ENCODE measurements at places on chromosomes 6 and 20.

GRCh38 chr20:38969708-38970107 is 7.6 kb downstream of the DHX35 start:
- no peak for DNase-seq

DNA sequence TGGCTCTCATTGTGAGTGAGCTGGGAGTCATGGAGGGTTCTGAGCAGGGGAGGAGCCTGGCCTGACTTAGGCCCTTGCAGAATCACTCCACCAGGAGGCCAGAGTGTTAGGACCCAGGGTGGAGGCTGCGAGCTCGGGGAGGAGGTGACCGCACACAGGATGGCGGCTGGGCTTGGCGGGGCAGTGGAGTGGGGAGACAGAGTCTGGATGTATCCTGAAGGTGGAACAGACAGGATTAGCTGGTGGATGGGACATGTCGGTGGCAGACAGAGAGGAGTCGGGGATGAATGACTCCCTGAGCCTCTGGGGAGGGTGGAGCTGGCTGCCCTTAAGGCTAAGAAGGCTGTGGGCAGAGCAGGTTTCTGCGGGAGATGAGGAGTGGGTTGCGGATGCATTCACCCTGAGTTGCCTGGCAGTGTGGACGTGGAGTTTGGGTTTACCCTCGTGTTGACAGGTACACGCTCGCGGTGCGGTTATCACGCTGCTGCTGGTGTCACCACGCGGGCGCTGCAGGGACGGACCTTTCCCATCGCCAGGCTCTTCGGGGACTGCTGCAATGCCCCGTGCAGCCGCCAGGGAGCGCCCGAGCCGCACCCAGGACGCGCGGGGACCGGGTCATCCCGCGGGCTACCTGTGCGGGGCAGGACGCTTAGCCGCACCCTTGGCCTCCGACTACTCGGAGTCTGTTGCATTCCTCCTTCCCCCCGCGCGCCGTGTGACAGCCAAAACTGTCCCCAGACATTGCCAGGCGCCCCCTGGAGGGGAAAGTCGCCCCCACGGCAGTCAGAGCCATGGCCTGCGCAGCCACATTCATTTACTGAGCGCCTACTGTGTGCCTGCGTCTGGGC is 43.0 kb upstream of the PTGIS start:
- peak; percentile 84 for DNase-seq

DNA sequence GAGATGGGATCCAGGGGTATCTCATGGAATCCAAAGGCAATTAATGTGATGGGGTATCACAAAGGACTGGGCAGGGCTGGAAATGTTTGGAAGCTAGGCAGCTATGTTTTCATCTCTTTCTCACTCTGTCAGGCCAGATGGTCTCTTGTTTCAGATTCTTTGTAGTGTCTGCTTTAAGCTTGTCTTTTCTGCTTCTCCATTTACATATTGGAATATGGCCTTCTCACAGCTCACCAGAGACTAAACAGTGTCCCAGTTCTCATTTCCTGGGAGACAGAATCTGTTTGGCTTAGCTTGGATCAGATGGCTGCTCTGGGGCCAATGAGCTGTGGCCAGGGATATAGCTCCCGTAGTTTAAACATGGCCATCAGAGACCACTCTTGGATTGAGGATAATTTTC is 78.9 kb downstream of the SLC35F1 start:
- no peak for DNase-seq

- no peak for DNase-seq
These were observed 110.4 kb upstream of the EXOC2 start for GRCh38 chr6:803191-803977.

DNA sequence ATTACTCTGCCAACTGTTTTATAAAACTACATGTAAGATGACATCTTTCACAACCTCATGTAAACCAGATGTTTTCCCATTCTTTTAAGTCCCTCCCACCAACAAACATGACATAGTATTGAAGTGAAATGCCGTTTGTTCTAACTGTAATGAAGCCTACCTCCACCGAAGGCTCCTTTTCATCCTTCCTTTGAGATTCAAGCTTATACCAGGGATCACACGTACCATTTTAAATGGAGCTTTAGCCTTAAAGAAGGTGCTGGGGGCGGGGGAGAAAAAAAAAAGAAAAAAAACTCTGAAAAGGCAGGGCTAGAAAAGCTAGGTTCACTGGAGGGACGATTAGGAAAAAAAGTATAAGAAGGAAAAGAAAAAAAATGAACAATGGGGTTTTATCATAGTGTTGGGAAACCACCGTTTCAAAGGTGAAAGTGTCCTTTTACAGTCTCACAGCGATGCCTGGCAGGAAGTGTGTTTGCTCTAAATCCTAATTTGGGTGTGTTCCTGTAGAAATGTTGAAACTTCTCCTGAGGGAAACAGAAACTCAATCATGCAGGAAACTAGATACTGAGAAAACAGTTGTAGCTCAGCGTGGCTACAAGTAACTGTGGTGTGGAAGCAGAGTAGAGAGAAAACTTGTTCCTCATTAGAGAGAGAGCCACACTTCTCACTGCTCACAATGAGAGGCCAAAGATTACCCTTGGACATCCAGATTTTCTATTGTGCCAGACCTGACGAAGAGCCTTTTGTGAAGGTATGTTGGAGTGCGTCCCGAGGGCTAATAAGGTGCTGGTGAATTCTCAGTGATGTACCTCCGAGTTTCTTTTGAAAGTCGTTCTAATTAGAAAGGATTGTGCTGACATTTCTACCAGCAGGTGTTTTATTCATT is 37.6 kb upstream of the HINT3 start:
- DNase-seq, result peak; percentile 56

DNA sequence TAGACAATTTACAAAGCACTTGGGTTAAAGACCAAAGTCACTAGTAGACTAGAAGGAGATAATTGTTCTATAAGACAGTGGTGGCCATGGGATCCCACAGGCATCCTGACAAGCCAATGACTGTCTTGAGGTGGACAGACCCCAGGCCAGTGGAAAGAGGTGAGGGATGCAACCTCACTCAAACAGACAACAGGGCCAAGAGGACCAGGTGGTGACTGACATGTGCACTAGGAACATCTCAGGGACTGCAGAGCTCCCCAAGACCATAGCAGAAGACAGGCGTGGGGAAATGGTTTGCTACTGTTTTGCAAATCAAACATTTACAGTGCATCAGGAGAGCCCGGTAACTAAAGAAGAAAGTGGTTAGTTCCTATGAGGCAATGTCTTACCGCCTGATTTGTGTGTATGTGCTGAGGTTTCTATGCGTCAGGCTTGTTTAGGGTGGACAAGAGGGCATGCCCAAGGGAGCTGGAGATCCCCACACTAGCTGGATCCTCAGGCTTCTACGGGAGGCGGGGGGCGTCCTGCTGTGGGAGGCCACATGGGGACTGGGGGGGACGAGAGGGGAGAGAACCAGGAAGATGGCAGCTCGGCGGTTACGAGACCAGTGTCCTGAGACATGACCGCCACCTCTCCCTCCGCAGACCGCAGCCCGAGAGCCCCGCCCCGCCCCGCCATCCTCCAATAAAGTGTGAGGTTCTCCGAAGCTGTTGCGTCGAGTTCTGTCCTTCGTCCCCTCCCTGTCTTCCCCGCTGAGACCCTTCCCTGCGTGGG is 623 bp upstream of the MRPS26 start:
- no peak for DNase-seq

DNA sequence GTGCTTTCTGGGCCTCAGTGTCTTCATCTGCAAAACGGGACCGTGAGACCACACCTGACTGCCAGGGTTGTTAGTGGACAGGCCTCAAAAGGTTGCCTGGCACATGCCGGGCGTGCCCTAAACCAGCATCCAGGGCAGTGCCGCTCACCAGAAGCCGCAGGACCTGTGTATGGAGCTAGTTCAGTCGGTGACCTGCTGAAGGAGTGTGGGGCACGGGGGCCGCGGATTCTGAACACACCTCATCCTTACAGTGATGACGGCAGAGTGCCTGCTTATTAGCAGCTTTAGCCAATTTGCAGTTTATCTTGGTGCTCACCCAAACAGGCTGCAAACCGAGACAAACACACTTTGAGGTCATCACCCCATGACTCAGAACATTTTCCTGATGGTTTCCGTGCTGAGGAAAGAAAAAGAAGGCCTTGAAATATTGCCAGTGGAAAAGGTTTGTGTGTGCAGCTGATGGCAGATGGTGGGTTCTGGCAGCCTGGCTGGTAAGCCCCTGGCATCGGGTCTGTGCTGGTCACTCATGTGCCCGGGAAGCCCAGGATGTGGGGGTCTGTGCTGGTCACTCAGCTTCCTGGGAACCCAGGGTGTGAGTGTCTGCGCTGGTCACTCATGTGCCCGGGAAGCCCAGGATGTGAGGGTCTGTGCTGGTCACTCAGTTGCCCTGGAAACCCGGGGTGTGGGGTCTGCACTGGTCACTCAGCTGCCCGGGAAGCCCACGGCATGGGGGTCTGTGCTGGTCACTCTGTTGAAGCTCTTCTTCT is 153.8 kb downstream of the ERMARD start:
- DNase-seq, result no peak

- no peak for DNase-seq
These were observed 982 bp downstream of the MMUT start for GRCh38 chr6:49462071-49462470.

DNA sequence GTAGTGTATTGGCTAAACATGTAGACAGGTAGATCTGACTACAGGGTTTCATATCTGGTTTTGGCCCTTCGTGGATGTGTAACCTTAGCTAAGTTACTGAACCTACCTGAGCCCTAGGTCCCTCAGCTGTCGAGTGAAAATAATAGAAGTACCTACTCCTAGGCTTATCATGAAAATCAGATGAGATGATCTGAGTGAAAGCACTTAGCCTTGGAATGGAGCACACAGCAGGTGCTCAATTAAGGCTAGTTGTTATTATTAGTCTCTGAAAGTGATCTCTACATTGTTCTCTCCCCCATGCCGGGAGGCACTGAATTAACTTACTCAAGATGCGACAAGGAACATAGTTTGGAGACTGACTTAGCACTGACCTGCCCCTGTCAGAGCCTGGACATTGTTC is 174.7 kb upstream of the ZNF217 start:
- no peak for DNase-seq

- no peak for DNase-seq
These were observed 61.3 kb downstream of the DST start for GRCh38 chr6:56581296-56581925.

DNA sequence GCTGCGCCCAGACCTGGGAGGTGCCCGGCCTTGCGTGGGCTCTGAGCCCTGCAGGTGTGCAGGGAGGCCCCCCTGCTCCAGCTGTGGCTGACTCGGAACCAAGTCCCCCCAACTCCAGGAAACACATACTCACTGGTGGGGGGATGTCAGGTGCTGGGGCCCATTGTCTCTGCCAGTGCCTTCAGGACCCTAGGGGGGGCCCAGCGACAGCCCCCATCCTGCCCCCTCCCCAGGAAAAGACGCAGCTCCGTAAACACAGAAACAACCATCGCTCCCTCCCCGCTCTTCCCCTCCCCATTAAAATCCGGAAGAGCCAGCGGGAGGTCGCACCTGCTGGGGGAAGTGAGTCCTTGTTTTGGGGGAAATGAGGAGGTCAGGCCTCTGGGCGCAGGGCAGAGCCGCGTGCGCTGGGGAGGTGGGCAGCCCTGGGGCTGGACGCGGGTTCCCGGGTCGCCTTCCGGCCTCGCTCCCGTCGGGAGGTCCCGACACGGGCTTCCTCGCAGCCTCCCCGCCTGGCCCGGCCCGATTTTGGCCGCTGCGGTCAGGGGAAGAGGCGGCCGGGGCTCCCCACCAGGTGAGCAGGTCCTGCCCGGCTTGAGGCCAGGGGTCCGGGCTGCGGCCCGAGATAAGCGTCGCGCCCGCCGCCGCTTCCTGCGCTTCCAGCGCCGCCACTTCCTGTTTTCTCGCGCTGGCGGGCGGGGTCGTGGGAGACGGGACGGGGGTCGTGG is 6.2 kb downstream of the C20orf204 start:
- no peak for DNase-seq

GRCh38 chr6:24910331-24910960 is 25.3 kb downstream of the RIPOR2 start:
- DNase-seq, result peak; percentile 80

GRCh38 chr6:130872250-130873095 is 45.3 kb downstream of the SMLR1 start:
- peak; percentile 25 for DNase-seq

DNA sequence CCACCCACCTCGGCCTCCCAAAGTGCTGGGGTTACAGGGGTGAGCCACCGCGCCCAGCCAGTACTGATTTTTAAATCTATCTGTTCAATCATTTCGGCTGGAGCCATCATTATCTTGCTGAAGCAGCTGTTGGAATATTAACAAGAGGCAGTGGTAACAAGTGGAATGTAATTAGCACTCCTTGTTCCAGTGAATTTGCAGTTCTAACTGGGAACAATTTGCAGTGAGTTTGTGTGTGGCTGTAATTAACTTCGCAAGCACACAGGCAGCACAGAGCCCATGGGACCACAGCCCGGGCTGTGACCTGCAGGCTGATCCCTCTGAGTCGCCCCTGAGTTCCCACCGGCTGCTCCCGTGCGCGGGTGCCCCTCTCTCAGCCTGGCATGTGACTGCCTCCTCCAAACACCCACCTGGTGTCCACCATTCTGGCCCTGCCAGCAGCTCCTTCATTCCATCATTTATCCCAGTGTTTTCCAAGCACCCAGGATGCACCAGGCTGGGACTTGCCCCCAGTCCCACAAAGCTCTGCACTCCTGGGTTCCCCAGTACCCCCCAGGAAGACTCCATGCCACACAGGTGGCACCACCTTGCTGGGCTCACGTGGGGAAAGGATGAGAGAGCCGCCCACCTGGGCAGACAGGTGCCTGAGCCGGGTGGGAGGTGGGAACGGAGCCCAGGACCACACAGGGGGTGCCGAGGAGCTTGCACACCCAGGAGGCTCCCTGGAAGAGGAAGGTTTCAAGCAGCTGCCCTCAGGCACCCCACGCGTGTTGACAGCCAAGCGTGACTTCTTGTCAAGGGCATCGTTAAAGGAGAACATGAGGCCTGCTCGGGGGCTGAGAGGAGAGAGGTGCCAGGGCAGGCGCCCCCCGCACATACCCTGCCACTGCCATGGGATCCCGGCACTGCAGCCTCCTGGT is 75.2 kb downstream of the YTHDF1 start:
- no peak for DNase-seq

GRCh38 chr6:71250099-71250602 is 38.5 kb upstream of the OGFRL1 start:
- DNase-seq, result no peak

DNA sequence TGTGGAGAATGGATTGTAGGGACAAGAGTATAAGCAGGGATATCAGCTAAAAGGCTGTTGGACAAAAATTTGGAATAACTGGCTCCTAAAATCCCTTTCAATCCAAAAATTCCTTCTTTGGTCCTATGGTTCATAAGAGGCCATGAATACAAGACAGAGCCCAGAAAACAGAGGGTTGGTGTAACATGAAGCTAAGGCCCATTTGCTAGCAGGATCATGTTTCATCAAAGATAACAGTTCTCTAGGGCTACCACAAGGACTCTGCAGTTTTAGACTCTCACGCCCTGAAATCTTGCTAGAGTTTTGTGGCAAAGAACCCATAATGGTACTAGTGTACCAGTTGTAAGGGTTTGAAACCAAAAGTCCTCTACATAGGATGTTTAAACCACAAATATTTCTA is 327.8 kb upstream of the TBX18 start:
- DNase-seq, result no peak

DNA sequence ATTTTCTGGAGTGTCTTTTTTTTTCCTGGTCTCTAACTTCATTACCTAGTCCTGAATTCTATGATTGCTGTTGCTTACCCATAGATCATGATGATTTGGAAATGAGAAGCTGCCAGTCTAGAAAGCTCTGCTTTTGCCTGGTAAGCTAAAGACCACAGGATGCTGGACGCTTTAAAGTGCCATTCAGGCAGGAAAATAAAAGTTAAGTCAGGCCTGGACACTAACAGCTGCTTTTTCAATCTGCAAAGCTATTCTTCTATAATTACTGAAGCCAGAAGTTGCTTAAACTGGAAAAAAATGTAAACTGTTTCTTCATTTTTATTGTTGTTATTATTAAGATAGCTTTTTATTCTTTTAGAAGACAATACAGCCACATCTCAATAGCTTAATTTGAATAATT is 129.8 kb upstream of the SPACA1 start:
- DNase-seq, result no peak
